ENCODE measurements at places on chromosomes 16 and 17. TPM values are rescaled to one million over a fixed set of nuclear protein-coding genes. Genes with fewer than 3 reads are reported as not detected.

GRCh38 chr16:62752854-62753253 lies 716.6 kb upstream of the CDH8 start:
- DNase-seq: no peak
- H3K4me3 ChIP-seq: no peak overlapping the region
- no peak overlapping the region for H3K27ac ChIP-seq
- no peaks in the 10 kb centered on the region for H3K4me1 ChIP-seq
- no peaks in the 10 kb centered on the region for H3K27me3 ChIP-seq

DNA sequence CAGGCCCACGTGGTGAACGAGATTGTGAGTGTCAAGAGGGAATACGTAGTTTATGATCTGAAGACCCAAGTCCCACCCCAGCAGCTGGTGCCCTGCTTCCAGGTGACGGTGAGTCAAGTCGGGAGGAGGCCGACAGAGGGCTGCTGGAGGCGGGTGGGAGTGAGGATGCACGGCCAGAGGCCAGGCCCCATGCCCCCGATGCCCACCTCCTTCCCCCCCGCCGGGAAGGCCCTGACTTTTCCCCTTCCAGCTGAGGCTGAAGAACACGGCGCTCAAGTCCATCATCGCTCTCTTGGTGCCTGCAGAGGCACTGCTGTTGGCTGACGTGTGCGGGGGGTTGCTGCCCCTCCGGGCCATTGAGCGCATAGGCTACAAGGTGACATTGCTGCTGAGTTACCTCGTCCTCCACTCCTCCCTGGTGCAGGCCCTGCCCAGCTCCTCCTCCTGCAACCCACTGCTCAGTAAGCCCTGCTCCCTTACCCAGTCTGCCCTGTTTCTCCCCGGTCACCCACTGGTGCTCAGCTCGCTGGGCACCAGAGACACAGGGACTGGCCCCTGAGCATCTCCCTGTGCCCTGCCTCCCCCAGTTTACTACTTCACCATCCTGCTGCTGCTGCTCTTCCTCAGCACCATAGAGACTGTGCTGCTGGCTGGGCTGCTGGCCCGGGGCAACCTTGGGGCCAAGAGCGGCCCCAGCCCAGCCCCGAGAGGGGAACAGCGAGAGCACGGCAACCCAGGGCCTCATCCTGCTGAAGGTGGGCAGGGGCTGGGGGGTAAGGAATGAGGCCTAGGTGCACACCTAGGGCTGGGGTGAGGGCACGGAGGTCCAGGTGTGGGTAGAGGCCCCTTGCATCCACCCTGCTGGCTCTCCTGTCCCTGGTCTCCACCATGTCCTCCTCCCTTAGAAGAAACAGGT lies 2.6 kb downstream of the ZACN start:
- H3K27ac ChIP-seq: no peak overlapping the region
- DNase-seq: no peak
- H3K36me3 ChIP-seq: peaks cover 18% of the 10 kb centered on the region
- peaks cover 3% of the 10 kb centered on the region for H3K4me1 ChIP-seq

GRCh38 chr16:66705790-66706505 lies 9.4 kb upstream of the CMTM4 start:
- H3K27me3 ChIP-seq: peaks cover 17% of the 10 kb centered on the region
- no peak for DNase-seq
- H3K4me3 ChIP-seq: no peak overlapping the region
- no peaks in the 10 kb centered on the region for H3K36me3 ChIP-seq
- peak overlapping the region; percentile 50 for H3K27ac ChIP-seq
- peaks cover 9% of the 10 kb centered on the region for H3K4me1 ChIP-seq

DNA sequence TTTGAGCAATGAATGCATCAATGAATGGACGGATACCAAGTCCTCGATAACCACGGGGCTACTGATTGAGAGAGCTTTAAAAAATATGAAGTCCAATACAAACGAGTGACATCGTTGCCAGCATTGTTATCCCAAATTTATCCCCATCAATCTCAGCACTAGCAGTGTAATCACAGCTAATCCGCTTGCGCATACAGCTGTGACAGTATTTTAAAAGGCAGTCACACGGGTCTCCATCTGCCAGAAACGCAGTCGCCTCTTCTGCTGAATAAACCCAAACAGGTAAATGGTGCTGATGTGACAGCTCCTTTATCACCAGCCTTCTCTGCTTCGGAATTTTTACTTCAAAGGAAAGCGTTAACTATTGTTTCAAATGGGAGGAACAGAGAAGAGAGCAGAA lies 311.1 kb downstream of the XYLT1 start:
- no peaks in the 10 kb centered on the region for H3K36me3 ChIP-seq
- H3K4me3 ChIP-seq: no peak overlapping the region
- no peak overlapping the region for H3K27ac ChIP-seq
- no peaks in the 10 kb centered on the region for H3K27me3 ChIP-seq
- H3K4me1 ChIP-seq: no peaks in the 10 kb centered on the region
- no peak for DNase-seq

DNA sequence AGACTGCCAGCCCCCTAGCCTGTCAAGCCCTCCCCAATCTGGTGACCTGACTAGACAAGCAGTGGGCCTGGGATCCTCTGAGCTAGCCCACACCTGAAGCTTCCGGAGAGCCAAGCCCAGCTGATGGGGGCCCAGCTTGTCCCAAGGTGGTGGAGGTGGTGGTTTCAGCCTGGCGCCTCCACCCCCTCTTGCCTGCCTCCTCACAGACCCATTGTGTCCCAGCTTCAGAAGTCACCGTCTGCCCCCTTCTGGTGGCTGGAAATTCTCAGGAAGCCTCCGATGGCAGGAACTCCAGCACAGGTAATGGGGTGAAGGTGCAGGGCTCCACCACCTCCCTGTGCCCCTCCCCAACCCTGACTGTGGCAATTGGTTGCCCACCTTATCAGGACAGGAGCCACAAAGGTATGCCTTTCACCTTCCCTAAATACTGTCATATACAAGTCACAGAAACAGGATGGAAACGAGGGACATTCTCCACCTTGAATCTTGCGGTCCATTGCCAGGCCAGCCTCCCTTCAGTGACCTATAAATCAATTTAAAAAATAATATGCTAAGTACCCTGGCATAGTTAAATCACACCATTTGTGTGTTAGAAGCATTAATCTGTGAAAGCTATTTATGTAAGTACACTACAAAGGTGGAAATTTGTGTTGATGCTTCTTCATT lies 66.0 kb upstream of the ZNF423 start:
- no peaks in the 10 kb centered on the region for H3K36me3 ChIP-seq
- no peak overlapping the region for H3K27ac ChIP-seq
- peak; percentile 88 for DNase-seq
- H3K4me1 ChIP-seq: peaks cover 3% of the 10 kb centered on the region
- H3K27me3 ChIP-seq: peaks cover 39% of the 10 kb centered on the region

- H3K27me3 ChIP-seq: no peaks in the 10 kb centered on the region
- H3K36me3 ChIP-seq: peaks cover 15% of the 10 kb centered on the region
- no peak for DNase-seq
- H3K4me1 ChIP-seq: no peaks in the 10 kb centered on the region
- no peak overlapping the region for H3K4me3 ChIP-seq
Measured at GRCh38 chr16:4684763-4685162, 8.6 kb upstream of the NUDT16L1 start.

DNA sequence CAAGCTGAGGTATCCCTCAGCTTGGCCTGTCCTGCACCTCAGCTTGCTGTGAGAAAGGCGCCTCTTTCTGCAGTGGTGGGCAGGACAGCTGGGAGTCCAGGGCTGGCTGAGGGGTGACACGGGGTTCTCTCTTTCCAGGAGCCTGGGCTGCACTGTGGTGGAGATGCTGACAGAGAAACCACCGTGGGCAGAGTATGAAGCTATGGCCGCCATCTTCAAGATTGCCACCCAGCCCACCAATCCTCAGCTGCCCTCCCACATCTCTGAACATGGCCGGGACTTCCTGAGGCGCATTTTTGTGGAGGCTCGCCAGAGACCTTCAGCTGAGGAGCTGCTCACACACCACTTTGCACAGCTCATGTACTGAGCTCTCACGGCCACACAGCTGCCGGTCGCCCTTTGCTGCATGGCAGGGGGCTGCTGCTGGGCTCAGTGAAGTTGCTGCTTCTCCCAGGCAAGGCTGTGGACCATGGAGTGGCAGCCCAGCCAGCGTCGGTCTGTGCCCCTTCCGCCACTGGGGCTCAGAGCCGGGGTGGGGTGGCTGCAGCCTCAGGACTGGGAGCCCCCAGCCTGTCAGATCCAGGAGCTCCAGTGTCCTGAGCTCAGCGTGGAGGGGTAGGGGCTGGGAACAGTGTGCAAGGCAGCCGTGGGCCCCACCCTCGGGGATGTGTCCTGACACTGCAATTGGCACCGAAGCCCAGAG lies 6.4 kb downstream of the LIMD2 start:
- no peak overlapping the region for H3K27ac ChIP-seq
- DNase-seq: no peak
- H3K27me3 ChIP-seq: no peaks in the 10 kb centered on the region
- H3K4me1 ChIP-seq: peaks cover 12% of the 10 kb centered on the region

- peaks cover 9% of the 10 kb centered on the region for H3K4me1 ChIP-seq
- no peaks in the 10 kb centered on the region for H3K27me3 ChIP-seq
- H3K4me3 ChIP-seq: no peak overlapping the region
- no peak for DNase-seq
- H3K36me3 ChIP-seq: peaks cover 2% of the 10 kb centered on the region
- H3K27ac ChIP-seq: no peak overlapping the region
Measured at GRCh38 chr16:576197-576822, 6.5 kb downstream of the PIGQ start.

DNA sequence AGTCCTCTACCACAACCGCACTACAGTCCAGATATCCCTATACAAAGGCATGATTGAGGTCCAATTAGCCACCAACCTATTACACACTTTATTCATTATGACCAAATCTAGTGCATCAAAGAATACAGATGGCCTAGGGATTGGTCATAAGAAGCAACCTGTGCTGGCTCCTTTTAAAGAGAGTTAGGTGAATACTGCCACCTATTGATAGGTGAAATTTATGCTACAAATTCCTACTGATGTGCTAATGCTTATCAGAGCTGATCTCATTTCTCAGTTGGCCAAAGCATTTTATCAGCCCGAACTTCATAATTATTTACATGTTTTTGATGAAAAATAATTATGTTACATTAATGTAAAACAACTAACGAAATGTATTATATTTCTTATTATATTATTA lies 166.3 kb downstream of the ANKFN1 start:
- no peaks in the 10 kb centered on the region for H3K4me1 ChIP-seq
- H3K4me3 ChIP-seq: no peak overlapping the region
- no peak for DNase-seq
- H3K36me3 ChIP-seq: no peaks in the 10 kb centered on the region

Gene RHBDF1
- 57.6 TPM for total RNA-seq

Gene WNT3
- total RNA-seq: 2.4 TPM

Gene MYH2
- total RNA-seq: not detected

Gene DLG4
- total RNA-seq: 32.6 TPM

Gene GGA2
- 64.6 TPM for total RNA-seq

Gene LITAFD
- not detected for total RNA-seq

Gene TP53TG3C
- not detected for total RNA-seq
